B cell (primary cell): ENCODE measurements at places on chromosomes 3 and 15.

- DNase-seq = no peak
These were observed 33.2 kb upstream of the LEKR1 start for GRCh38 chr3:156792945-156793344.

DNA sequence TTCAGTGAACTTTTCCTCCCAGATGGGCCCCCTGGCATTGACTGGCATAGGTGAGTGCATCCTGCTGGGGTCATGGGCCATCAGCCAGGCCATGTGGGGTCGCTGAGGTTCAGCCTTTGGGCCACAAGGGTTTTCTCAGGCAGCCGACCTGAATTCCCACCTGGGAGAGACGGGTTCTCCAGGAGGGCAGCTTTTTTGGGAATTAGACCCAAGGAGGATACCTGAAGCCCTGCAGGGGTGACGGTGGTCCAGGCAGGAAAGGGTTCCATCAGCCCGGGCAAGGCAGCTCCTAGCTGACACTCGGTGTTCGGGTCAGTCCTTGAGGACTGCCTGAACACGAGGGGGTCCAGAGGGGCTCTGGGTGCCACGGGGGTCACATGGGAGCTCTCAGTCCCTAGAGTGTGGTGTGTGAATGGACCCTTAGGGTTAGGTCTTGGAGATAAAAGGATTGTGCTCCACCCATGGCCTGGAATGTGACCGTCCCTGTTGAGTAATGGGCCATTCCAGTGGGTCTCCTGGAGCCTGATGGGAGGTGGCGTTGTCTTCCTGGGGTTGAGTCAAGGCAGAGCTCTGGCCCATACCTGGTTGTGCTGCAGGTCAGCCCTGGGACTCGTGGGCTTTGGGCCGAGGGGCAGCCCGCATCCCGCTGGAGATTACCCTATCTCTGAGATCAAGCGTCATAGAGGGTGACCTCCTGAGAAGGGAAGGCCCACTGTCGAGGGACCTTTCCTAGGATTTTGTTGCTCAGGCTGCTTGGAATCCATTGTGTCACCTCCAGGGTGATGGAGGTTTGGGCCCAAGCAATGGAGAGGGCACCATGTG lies 192.8 kb downstream of the UBE3A start:
- no peak for DNase-seq

- DNase-seq = no peak
These were observed 15.2 kb downstream of the P2RY1 start for GRCh38 chr3:152849996-152850578.

DNA sequence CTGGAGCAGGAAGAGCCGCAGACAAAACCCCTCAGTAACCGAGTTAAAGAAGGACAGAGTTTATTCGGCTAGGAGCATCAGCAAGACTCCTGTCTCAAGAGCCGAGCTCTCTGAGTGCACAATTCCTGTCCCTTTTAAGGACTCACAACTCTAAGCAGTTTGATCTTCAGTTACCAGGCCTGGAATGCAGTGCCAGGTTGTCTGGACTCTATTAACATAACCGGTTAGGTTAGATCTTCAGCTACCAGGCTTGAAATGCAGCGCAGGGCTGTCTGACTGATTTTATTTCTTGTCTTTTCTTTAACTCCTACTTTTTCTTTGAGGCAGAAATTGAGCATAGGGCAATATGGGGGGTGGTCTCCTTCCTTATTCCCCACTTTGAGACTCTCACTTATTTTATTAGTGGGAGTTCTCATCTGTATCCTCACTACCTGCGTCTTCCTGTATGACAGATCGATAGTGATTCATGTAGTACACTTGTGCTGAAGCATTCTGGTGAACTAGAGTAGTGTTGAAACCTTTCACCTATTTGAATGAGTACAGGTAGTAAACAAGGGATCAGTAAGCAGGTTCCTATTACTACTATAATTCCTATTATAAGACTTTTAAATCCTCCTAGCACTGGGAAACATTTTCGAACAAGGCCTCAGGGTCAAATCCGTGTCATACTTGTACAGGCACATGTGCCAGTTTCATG lies 325.0 kb downstream of the CGGBP1 start:
- DNase-seq = no peak

DNA sequence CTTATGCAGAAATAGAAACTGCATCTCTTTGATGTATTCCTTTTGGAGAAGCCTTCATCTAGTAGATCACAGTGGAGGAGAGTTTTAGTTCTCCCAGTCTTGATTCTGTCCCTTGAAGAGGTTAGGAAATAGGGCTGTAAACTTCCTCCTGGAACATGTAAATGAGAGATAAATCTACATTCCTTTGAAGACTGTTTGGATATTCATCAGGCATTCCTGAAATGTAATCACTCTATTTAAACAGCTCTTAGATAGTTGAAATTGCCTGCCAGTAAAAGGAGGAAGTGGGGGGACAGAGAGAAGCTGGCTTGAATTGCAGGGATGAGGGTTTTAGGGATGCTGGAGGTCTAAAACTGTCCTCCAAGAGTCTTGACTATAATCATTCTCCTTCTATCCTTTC lies 254.3 kb upstream of the LRRC3B start:
- DNase-seq = no peak

DNA sequence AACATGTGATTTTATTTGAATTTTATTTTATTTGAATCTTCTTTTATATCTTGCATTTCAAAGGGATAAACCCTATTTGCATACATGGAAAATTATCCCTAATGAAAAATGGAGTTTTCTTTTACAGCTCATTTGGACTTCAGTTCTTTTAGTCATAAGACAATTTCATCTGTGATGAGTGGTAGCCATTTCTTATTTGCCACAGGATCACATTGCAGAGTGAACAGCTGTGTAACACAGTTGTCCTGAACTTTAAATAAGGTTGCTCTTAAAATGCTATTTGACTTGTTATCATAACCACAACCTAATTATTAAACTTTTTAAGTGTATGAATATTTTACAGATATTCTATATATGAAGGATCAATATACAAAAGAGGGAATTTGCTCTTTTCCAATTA lies 221.7 kb upstream of the ROPN1 start:
- no peak for DNase-seq

DNA sequence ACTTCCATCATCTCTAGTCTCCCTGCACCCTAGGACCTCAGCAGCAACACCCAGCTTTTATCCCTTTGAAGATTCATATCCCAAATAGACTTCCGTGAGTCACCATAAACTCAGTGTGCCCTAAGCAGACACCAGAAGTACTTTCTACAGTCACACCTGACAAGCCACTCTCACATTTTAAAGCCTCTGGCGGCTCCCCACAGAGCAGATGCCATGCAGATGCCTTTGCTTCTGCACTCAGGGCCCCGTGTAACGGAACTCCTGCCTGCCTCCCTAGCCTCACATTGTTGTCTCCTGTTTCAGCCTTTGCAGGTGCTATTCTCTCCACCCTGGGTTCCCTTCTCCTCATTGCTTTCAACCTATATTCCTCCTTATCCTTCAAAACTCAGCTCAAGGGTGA lies 155.5 kb upstream of the SLC24A5 start:
- no peak for DNase-seq

DNA sequence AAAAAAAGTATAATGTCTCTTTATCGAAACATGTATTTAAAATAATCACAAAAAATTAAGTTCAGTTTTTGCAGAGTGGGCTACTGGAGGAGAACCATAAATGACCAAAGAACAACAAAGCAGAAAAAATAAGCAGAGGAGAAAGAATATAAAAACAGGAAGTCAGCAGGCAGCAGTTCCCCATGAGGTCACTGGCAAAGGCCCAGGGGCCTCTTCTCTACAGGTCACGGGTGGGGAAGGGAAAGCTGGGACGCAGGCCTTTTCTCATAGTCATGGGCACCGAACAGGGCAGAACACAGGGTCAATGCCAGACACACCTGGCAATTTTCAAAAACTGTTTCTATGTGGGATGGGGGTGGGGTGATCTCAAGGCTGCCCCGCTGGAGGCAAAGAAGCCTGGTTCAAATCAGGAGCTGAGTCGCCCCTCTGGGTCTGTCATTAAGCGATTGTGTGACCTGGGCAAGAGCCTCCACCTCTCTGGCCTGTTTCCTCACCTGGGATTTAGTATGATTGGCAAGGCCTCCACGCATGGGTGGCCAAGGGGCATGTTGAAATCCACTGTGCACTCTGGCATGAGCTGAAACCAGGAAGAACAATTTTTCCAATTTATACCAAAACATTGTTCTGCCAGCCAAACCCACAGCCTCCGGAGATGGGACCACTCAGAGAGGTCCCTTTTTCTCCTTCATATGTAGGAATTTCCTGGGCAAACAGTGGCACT lies 43.8 kb upstream of the UACA start:
- DNase-seq = peak; percentile 11

GRCh38 chr3:170267793-170268192 lies 45.6 kb downstream of the PRKCI start:
- DNase-seq = no peak

DNA sequence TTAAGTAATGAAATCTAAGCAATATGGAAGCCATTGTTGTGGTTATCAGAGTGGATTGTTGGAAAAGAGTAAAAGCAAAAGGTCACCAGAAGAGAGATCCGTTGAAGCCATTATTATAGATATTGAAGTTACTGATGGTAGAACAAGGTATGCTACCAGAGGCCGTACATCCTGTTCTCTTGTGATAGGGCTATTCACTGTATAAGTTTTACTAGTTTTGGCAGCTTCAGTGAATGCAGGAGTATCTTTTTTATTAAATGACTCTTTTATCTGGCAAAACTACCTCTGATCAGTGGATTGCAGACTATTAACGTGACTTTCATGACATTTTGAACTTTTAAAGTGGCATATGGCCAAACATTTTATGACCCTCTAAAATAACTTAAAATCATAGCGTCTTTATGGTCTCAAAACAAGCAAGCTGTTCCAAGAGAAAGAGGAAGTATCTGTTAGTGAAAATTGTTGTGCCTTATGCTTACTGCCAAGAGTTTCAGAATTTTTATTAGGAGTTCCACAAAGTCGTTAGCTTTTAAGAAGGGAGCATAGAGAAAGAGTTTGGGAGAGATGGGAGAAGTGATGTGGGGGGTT lies 102.9 kb downstream of the LRRC49 start:
- DNase-seq = no peak

DNA sequence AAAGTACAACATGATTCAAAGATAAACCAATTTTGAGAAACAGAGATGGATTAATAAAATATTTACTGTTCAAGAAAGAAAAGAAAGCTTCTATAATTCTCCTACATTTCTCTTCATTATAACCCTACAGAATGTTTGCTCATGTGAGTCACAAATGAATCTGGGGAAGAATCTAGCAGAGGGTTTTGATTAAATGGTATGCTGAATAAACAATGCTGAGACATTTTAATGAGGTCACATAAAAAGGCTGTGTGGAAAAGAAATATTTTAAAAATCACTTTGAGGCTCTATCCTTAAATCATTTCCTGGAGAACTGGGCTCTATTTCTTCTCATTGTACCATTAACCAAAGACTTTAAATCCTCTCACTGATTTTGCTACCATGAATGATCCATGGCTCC lies 727.7 kb downstream of the NTRK3 start:
- no peak for DNase-seq

GRCh38 chr15:43769584-43770228 lies 7.1 kb downstream of the ELL3 start:
- peak; percentile 74 for DNase-seq
